ENCODE measurements at places on chromosomes 16 and 17.

DNA sequence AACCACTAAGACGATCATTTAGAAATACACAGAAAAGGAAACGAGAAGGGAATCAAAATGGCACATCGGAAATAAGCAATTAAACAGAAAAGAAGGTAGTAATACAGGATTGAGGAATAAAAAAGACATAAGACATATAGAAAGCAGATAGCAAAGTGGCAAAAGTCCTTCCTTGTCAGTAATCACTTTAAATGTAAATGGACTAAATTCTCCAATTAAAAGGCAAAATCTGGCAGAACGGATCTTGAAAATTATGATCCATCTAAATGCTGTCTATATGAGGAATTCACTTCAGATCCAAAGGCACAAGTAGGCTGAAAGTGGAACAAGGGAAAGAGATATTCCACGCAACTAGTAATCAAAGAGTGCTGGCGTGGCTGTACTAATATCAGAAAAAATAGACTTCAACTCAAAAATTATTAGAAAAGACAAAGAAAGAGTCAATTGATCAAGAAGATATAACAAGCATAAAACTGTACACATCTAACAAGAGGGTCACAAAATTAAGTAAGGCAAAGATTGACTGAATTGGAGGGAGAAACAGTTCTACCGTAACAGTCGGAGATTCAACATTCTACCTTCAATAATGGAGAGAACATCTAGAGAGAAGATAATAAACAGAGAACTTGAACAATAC, 36.8 kb upstream of the METRNL start:
- no peak for DNase-seq

DNA sequence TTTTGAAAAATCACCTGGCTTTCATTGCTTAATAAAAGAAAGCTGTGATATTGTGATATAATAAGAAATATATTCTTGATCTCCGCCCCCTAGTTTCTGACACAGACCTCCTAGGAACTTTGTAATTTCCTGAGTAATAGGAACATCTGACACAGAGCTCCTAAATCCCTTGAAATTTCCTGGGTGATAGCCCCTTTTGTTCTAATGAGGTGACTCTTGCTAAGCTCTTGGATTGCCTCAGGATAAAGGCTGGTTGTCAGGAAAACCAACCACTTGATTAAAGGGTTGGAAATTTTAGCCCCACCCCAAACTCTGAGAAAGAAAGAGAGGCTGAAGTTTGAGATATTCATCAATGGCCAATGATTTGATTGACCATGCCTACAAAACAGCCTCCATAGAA, 326.4 kb upstream of the KIF2B start:
- DNase-seq = no peak

DNA sequence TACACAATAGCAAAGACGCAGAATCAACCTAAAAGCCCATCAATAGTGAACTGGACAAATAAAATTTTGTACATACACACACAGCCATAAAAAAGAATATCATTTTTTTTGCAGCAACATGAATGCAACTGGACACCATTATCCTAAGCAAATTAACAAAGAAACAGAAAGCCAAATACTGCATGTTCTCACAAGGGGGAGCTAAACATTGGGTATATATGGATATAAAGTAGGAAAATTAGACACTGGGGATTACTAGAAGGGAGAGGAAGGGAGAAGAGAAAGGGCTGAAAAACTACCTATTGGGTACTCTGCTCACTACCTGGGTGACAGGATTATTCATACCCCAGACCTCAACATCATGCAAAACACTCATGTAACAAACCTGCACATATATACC, 28.2 kb downstream of the ADAMTS18 start:
- no peak for DNase-seq

DNA sequence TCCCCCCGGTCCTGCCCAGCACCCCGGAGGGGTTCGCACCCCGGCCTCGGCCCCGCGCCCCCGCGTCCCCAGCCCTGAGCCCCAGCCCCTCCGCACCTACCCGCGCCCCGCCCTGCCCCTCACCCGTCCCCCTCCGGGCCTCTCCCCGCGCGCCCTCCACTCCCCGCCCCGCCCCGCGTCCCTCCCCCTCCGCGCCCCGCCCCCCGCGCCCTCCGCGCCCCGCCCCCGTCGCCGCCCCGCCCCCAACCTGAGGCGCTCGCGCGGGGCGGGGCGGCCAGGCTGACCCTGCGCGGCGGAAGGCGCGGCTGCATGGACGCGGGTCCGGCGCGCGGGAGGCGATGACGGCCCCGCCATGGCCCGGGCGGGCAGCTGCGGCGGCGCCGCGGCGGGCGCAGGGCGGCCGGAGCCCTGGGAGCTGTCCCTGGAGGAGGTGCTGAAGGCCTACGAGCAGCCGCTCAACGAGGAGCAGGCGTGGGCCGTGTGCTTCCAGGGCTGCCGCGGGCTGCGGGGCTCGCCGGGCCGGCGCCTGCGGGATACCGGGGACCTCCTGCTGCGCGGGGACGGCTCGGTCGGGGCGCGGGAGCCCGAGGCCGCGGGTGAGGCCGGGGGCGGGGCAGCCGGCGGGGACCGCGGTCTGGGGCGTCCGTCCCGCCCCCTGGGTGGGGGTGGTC, at the start of gene SPIRE2:
SPIRE2 (plus strand) TSS at position 277 of the 671 bp plus-strand sequence; CDS start at position 353, 76 bp downstream.
- peak; percentile 62 for DNase-seq

- no peak for DNase-seq
Measured at GRCh38 chr17:61702450-61702849, 111.4 kb upstream of the NACA2 start.

- DNase-seq = no peak
Measured at GRCh38 chr16:4077174-4077649, 39.0 kb downstream of the ADCY9 start.
